NCI-H1694 (cell line): ENCODE measurements at places on chromosomes 4 and X.

DNA sequence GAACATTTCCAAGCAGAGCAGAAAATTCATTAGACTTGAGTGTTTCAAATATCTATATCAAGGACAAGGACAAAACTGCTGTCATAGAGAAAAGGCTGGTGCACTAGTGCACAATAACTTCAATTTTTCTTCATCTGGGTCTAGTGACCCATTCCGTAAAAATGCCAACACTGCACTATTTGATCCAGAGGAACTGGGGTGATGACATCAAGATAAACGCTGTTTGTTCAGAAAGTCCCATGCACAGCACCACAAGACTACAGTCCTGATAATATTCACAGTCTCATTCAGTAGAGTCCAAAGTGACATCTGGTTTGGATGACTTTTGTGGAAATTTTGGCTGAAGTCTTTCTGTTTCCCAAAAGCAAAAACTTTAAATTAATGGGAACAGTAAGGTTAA, 303.5 kb upstream of the GALNT7 start:
- DNase-seq = no peak

DNA sequence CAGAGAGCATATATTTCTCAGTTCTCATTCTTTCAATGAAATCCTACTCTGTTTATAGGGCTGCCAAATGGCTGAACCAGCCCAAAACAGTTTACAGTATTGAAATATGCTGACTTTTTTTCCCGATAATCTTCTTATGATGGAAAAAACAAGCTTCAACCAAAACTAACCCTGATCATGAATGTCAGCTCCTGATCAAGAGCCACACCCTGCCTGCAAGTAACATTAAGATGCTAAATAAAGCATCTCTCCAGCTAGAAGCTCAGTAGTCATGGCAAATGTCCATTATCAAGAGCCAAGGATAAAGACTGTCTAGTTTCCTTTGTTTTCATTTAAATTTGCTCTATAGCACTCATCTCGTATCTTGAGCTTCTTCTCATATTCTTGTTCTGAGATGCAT, 136.0 kb downstream of the ADAMTS3 start:
- no peak for DNase-seq

GRCh38 chr4:2246384-2247127, 4.6 kb upstream of the HAUS3 start:
- DNase-seq = no peak

DNA sequence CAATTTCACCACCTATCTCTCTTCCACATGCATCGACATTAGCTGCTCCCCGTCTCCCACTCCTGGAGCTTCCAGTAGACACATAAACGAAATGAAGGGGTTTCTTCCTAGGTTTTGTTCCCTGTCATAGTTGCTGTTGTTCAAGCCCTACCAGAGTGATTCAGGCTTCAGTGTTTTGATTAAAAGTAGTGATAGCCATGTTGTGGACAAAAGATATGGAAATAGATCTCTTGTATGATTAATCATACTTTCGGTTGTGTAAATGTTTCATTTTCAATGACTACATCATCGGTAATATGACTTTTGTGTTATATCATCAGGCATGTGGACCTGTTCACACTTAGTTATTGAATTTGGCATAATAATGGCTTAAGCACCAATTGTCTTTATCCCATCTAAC, 96.5 kb upstream of the KLF3 start:
- no peak for DNase-seq
